ENCODE measurements at places on chromosomes 4 and X.

DNA sequence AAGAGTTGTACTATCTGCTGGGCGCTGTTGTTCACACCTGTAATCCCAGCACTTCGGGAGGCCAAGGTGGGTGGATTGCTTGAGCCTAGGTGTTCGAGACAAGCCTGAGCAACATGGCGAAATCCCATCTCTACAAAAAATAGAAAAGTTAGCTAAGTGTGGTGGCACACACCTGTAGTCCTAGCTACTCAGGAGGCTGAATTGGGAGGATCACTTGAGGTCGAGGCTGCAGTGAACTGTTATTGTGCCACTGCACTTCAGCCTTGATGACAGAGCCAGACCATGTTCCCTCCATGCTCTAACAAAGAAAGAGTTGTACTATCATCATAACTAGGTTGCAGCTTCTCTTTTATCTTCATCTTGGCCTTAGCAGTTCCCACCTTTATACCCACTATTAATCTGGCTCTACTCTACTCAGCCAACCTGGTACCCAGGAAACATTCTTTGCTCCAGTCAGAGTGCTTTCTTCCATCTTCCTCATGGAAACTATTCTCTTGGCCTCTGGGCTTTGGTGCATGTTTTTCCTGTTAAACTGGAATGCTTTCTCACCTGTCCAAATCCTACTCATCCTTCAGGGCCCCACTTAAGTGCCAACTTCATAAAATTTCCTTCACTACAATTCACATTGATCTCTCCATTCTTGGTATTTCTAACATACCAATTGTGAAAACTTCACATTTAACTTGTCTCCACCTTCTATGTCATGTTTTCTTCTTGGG lies 18.2 kb downstream of the FABP2 start:
- no peak for DNase-seq

DNA sequence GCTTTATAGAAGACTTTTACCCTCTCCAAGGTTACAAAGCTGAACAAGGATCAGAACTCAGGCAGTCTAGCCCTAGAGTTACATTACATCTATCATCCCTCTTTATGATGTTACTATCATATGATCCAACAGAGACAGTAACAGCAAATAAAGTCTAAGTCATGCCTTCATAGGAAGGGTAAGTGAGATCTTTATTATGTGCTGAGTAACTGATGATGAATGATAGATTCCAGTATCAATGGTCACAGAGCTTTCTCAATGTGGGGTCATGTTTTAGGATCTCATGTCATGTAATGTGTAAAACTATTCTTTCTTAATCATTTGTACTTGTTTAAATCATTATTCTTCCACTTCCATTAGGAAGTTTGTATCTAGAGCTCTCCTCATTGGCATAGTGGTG lies 22.8 kb downstream of the ELOVL6 start:
- no peak for DNase-seq

DNA sequence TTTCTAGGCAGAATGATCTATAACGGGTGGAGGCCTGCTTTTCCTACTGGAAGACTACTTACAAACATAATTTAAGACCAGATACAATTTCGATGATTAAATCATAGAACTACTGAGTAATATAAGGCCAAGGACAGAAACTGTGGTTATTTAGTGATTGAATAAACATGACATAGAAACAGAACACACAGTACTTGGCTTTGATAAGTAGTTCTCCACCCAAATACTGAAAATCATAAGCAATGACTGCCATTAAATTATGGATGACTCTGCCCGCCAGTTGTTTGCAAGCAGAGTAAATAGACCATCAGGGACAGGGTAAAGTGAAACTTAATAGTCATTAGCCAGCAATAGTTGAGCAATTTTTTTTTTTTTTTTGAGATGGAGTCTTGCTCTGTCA lies 17.2 kb upstream of the SMIM14 start:
- no peak for DNase-seq

DNA sequence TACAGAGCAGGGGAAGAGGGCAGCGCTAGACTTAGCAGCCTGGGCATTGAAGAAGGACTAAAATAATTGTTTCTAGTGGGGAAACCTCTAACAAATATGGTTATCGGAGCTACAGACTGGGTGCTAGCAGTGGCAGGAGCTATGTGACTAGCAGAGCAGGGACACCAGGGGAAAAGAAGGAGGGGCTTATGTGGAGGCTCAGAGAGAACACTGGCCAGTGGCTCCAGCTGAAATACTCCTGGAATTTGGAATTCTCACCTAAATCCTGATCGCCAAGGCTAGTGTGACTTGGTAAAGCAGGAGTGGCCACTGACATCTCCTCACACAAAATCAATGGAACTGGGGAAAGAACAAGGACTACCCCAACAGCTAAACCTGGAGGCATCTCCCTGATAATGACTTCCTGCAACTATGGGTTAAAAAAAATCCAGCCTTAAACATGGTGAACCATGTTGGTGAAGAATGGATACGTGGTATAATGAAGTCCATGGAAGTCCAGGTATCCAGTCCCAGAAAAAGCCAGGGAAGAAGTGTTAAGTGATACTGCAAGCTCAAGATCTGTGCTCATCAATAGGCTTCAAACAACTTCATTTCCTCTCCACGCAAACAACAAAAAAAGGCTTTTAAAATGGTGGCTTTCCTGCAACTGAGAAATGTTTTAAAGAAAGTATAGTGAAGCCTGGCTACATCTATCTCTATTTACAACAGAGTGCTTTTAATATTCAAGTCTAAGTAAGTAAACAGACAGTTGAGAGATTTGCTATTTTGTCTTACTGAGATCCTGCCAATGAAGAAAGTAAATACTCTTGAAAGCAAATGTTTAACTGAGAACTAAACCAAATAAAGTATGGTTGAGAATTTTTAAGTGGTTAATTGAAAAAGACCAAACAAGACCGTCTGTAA lies 1.8 kb downstream of the TAPT1 start:
- no peak for DNase-seq

DNA sequence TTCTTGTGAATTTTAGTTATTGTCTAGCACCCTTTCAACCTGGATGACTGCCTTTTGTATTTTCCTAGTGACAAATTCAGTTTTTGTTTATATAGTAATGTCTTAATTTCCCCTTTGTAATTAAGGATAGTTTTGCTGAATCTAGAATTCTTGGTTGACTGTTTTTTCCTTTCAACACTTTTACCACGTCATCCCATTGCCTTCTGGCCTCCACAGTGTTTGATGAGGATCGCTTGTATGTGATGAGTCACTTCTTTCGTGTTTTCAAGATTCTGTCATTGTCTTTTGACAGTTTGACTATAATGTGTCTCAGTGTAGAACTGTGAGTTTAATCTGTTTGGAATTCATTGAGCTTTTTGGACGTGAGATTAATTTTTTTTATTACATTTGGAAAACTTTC lies 30.1 kb downstream of the KDM6A start:
- DNase-seq = no peak

DNA sequence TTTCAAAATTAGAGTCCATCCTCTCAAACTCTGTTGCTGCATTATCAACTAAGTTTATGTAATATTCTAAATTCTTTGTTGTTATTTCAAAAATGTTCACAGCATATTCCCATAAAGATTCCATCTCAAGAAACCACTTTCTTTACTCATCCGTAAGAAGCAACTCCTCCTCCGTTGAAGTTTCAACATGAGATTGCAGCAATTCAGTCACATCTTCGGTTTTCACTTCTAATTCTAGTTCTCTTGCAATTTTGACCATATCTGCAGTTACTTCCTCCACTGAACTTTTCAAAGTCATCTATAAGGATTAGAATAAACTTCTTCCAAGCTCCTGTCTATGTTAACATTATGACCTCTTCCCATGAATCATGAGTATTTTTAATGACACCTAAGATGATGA lies 216.6 kb upstream of the SLC7A11 start:
- no peak for DNase-seq

GRCh38 chr4:124288706-124289486 lies 423.6 kb downstream of the ANKRD50 start:
- no peak for DNase-seq

- DNase-seq = no peak
Observed at GRCh38 chrX:71143508-71143907, 1.1 kb upstream of the NLGN3 start.

DNA sequence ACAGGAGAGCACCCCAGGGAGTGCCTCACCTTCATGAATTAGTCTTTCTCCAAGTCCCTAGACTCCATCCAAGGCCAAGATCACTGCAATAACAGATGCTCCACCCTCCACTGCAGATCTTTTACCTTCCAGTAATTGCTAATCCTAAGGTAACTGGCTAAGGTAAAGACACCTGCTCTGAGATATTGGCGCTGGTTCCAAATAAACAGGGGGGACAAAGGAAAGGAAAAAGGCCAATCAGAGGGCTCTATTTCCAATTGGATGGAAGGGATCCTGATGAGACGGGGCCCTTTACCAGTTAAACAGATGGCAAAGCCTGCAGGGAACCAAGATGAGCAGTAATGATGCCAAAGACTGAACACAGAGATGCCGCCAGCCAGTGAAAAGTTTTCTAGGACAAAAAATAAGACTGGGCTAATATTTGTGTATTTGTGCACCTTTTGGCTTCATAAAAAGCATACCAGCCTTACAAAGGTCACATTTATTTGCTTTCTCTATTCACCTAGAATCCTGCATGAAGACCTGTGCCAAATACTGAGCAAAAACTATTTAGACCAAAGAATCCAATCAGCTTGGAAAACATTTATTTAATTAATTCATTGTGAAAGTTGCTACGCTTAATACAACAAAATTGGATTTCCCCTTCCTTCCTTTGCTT lies 148.5 kb downstream of the PPP3CA start:
- DNase-seq = no peak
